AG08395 (cell line): ENCODE measurements at places on chromosomes 7 and 10.

GRCh38 chr10:18397906-18398305, 253.5 kb downstream of the NSUN6 start:
- no peak for DNase-seq

- peak; percentile 93 for DNase-seq
Observed at GRCh38 chr7:44145969-44146911, 5.1 kb upstream of the MYL7 start.

DNA sequence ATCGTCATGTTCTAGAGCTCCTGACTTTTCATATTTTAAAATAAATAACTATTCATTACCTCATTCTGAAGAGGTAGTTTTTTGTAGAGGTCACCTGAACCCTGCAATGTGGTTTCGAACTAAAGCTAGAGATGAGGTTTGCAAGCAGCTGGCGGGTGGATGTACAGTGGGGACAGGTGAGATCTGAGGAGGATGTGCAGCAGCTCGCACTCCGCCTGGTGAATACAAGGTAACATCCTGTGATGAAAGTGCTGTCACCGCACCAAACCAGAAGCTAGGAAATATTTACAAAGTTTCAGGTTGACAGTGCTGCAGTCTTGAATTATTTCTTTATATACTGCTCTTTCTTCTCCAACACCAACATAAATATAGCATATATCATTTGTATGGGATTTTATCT, 26.5 kb downstream of the NDUFB2 start:
- DNase-seq: no peak

DNA sequence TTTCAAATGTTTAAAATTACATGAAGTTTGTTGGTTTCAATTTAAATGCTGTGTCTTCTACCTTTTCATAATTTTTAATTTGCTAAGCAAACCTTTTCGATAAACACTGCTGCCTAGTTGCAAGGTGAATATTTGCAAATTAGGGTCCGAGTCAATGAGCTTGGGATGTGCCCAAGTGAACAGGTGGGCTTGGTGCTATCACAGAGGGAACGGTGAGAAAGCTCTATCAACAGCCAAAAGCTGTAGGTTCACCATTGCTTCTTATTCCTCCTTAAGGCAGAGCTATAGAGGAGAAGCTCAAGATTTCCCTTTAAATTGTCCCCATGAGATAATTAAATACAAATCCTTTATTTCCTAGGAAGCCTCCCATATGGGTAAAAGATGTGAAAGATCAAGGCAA, 245.3 kb upstream of the CELF2 start:
- no peak for DNase-seq

DNA sequence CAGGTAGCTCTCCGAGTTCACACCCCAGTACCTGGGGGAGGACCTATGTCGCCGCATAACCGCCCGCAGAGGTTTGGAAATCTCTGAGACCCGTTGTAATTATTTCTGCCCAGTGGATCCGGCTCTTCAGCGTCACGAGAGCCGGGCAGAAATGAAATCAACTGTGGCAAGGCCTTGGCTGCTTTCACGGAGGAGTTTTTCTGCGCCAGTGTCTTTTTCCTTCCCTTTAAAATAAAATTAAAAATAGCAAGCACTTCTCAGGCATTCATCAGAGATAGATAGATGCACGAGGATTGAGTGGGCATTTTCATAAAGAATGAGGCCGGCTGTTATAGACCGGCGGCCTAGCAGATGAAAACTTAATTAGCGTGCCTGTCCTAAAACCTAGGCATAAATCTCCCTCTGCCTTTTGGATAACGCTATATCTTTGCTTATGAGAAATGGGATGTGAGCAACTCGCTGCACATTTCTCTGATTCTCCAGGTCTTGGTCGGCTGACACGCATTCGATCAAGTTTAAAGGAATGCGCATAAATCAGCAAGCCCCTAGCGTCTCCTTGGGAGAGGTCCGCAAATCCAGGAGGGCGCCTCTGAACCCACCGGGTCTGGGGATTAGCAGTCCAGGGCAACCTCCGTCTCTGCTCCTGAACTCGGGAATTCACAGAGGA, 6.4 kb downstream of the HOXA13 start:
- no peak for DNase-seq

- DNase-seq: no peak
Observed at GRCh38 chr10:132471125-132471451, 66.5 kb upstream of the INPP5A start.

DNA sequence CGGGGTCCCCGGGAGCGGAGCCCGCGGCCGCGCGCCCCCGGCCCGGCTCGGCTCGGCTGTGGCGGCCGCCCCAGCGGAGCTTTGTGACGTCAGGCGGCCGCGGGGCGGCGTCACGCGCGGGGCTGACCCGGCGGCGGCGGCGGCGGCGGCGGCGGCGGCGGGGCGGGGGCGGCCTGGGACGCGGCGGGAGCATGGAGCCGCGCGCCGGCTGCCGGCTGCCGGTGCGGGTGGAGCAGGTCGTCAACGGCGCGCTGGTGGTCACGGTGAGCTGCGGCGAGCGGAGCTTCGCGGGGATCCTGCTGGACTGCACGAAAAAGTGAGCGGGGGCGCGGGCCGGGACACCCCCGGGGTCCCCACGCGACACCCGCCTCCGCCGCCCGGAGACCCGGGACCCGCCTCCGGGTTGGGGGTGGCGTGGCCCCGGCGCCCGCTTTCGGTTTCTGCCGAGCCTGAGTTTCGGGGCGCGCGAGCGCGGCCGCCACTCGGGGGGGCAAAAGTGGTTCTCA, at the start of gene PWWP2B:
Gene PWWP2B (plus strand): TSS at position 165 of the 506 bp plus-strand sequence. CDS start 27 bp downstream, at position 192.
- DNase-seq: peak; percentile 62

- DNase-seq: no peak
Observed at GRCh38 chr10:11263767-11264166, 246.1 kb downstream of the CELF2 start.

- no peak for DNase-seq
Observed at GRCh38 chr7:20288036-20288435, 42.7 kb upstream of the ITGB8 start.

DNA sequence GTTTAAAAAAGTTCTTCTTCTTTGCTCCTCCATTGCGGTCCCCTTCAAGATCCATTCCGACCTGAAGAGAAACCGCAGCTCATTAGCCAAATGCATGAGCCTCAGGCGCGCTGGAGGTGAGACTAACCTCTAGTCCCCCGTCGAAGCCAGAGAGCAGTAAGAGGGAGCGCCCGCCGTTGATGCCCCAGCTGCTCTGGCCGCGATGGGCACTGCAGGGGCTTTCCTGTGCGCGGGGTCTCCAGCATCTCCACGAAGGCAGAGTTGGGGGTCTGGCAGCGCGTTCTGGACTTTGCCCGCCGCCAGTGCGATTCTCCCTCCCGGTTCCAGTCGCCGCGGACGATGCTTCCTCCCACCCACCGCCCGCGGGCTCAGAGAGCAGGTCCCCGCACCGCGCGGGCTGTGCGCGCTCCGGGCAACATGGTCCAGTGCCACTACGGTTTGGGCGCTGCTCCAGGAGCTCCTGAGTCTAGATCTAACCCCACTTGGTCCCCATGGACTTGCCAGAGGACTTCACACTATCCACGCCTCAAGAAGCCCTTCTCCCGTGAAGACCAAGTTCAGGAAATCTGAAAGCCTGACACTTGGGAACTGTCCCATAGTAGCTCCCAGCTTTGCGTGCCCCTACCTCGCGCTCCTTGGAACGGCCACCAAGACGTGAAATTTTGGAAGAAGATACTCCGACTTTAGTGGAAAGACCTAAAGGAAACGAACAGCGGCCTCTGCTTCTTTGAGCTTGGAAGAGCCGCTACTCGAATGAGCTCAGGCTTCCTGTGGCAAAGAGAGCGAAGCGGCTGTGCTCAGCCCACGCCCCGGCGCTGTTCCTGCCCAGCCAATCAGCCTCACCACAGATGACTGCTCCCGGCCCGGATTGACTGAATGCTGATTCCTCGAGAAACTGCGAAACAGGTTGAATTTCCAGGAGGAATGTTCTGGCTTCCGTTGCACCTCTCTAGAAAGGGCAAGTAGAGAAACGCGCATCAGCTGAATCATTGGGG, at the start of gene ABCB1:
Gene ABCB1 (minus strand): TSS at position 755 of the 995 bp plus-strand sequence. CDS start 700 bp downstream, at position 55.
- DNase-seq: peak; percentile 65

- peak; percentile 1 for DNase-seq
Observed at GRCh38 chr7:100484673-100485045, 932 bp downstream of the NYAP1 start.

GRCh38 chr10:47165711-47166404, 134.1 kb upstream of the GDF10 start:
- DNase-seq: peak; percentile 43

DNA sequence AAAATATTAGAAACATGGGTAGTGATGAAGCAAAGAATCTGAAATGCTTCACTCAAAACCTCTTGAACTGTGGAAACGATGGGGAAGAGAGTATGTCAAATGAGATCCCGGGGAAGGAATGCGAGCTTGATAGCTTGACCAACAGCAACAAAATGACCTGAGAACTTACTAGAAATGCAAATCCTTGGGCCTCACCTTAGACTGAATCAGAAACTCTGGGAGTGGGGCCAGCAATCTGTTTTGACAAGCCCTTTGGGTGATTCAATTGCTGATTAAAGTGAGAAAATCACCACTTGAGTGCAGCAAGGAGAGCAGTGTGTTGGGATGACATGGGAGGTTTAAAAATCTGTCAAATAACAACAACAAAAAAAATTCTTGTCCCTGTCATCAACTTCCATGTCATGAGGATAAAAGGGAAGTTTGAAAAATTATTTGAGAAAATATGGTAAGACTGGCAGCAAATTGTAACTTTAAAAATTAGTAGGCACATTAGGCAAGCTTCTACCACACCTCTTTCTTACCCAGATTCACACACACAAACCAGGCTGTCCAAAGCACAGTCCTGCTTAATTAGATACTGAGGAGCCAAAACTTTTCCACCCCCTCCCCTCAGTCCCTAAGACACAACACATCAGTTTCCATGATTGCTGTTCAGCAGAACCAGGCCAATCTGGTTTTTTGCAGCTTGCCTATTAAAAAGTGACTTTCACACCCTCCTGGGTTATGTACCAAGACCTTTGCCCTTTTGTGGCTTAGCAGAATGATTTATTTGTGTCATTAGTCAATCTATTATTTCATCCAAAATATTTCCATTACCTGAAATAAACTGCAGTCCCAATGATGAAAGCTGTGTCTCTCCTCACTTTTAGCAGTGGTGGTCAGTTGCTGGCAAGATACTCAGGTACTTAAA, 15.6 kb downstream of the CALCR start:
- DNase-seq: no peak

GRCh38 chr10:6721964-6722615, 142.0 kb upstream of the PRKCQ start:
- peak; percentile 87 for DNase-seq

- no peak for DNase-seq
Observed at GRCh38 chr10:130999376-131000202, 311.9 kb downstream of the TCERG1L start.

- DNase-seq: no peak
Observed at GRCh38 chr7:21566094-21566493, 23.3 kb downstream of the DNAH11 start.

- DNase-seq: no peak
Observed at GRCh38 chr7:142308918-142309317, 51.1 kb upstream of the PRSS58 start.

DNA sequence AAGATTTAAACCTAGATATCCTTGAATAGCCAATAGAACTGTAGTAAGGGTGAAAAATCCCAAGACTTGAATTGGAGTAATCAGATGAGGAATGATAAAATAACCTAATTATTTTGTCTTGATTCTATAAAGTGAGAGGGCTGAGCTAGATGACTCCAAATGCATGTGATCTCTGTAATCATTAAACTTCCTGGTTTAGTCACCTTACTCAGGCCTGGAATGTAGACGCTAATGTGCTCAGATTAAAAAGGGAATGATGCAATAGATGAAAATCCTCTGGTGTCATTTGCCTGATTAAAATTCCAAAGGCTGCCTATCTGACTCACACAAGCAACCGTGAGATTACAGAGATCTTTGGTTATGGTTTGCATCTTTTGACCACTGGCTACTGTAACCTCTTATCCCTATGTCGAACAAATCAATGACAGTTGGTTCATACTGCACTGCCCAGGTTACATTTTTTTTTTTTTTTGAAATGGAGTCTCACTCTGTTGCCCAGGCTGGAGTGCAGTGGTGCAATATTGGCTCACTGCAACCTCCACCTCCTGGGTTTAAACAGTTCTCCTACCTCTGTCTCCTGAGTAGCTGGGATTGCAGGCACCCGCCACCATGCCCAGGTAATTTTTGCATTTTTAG, 2.9 kb upstream of the HKDC1 start:
- DNase-seq: peak; percentile 78

- DNase-seq: no peak
Observed at GRCh38 chr7:75010036-75010435, 45.5 kb downstream of the CASTOR2 start.

- DNase-seq: no peak
Observed at GRCh38 chr10:31906039-31906438, 22.6 kb downstream of the ARHGAP12 start.

DNA sequence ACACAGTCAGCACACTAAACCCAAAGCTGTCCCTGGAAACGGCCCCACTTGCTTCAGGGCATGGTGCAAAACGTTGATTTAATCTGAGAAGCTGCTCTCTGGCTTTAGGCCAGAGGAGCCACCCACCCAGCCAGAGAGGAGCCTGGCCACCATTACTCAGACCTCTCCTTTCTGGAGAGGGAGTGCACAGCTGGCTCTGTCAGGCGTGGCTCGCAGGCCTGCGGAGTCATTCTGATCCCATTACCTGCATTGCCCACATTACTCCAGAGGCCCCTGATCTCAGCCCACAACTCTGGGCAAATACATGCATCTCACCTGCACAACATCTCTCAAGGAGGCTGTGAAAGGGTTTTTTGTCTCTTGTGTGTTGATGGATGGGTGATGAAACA, 370.0 kb upstream of the IGFBP3 start:
- DNase-seq: peak; percentile 55

DNA sequence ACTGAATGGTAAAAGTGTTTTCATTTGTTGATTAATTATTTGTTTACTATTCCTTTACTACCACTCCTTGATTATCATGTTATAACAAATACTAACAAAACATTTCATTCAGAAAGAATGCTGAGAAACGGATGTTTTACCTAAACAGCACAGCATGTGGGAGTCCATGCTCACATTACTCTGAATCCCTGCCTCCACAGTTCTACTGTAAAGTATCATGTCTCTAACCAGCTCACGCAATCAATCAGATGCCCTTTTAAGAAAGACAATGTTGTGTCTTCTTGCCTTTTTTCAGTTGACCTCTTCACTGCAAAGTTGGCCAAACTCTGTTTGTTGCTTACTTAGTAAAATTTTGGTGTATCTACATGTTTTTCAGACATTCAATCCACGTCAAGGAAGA, 232.5 kb upstream of the MDFIC start:
- DNase-seq: no peak

- DNase-seq: no peak
Observed at GRCh38 chr7:108327353-108327752, 128.9 kb downstream of the NRCAM start.

DNA sequence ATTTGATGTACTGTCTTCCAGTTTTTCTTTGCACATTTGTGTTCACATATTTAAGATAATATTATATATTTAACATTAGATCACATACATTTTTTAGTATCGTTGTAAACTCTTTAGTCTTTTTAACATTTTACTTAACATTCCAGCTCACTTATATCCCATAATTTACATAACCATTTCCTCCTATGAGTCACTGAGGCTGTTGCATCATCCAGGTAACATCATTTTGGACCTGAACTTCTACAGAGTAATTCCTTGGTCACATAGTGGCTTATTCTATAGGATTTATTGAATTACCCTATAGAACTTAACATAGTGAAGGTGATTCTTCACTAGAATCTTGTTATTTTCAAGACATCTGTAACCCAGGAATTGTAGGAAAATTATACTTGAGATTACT, 194.4 kb downstream of the POU6F2 start:
- DNase-seq: no peak

GRCh38 chr10:103542764-103543616, 49.5 kb downstream of the NEURL1 start:
- peak; percentile 63 for DNase-seq

GRCh38 chr10:20855398-20856038, 41.6 kb downstream of the NEBL start:
- peak; percentile 3 for DNase-seq

- peak; percentile 16 for DNase-seq
Observed at GRCh38 chr7:107501593-107501992, 31.7 kb downstream of the GPR22 start.
